T-helper 17 cell (primary cell): ENCODE measurements at places on chromosomes 6 and 20. TPM values are rescaled to one million over a fixed set of nuclear protein-coding genes. Genes with fewer than 3 reads are reported as not detected.
A peak's percentile ranks its signal among the peaks of the same experiment; 100 is the strongest.

Gene KIF6
- not detected for total RNA-seq

Gene FAM50B
- total RNA-seq, result 5.1 TPM

Gene CAPN11
- total RNA-seq, result 1.0 TPM

Gene SAMD3
- 30.0 TPM for total RNA-seq

Gene BCAS4
- total RNA-seq, result 8.0 TPM

Gene DLK2
- 0.89 TPM for total RNA-seq

Gene TTBK1
- 0.16 TPM for total RNA-seq

Gene HTR1B
- total RNA-seq, result not detected

Gene TREM1
- 4.1 TPM for total RNA-seq

Gene MROH8
- 1.1 TPM for total RNA-seq

Gene TMEM200A
- total RNA-seq, result 2.3 TPM

Gene TCF15
- total RNA-seq, result not detected

Gene SEMG1
- not detected for total RNA-seq

Gene LPA
- total RNA-seq, result not detected

Gene COL12A1
- not detected for total RNA-seq

Gene FAM229B
- total RNA-seq, result 3.9 TPM

GRCh38 chr6:128208078-128208477, 307.2 kb upstream of the THEMIS start:
- no peak for DNase-seq

DNA sequence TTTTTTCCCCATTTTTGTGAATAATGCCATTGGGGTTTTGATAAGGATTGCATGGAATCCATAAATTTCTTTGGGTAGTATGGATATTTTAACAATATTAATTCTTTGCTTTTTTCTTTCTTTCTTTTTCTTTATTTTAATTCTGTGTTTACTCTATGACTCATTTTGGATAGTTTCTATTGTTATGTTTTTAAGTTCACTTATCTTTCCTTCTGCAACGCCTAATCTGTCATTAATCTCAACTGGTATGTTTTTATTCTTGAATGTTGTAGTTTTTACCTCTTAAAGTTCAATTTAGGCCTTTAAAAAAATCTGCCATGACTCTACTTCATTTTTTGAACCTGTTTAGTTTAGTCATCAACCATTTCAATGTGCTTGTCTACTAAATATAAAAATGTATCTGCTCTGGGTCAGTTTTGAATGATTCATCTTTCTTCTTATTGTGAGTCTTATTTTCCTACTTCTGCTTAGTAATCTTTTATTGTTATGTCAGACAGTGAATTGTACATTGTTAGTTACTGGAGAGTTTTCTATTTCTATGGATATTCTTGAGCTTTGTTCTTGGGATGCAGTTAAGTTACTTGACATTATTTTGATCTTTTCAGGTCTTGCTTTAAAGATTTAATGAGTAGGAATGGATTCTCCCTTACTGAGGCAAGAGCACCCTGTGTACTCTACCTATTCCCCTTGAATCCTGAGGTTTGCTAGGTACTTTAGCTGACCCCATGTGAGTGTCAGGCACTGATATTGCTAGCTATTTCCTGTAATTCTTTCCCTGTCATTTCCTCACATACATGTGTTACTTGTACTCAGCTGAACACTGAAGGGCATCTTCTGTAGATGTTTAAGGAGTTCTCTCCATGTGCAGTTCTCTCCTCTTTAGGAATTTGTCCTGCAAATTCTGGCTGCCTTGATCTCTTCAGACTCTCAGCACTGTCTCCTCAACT, 104.2 kb downstream of the TFAP2B start:
- DNase-seq, result no peak

DNA sequence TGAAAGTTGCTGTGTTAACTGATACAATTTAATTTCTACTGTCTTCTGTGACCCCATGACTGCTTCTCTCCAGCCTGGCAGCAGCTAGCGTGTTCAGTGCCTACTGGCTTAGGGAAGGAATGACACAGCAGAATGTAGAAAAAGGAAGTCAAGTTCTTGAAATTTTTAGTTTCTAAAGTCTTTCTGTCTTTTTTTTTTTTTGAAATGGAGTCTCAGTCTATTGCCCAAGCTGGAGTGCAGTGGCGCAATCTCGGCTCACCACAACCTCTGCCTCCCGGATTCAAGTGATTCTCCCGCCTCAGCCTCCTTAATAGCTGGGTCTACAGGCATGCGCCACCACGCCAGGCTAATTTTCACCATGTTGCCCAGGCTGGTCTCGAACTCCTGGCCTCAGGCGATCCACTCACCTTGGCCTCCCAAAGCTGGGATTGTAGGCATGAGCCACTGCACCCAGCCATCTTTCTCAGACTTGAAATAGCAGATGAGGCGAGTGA, 39.3 kb downstream of the PCNA start:
- DNase-seq, result no peak

GRCh38 chr20:10651227-10651990, 22.4 kb downstream of the JAG1 start:
- no peak for DNase-seq

DNA sequence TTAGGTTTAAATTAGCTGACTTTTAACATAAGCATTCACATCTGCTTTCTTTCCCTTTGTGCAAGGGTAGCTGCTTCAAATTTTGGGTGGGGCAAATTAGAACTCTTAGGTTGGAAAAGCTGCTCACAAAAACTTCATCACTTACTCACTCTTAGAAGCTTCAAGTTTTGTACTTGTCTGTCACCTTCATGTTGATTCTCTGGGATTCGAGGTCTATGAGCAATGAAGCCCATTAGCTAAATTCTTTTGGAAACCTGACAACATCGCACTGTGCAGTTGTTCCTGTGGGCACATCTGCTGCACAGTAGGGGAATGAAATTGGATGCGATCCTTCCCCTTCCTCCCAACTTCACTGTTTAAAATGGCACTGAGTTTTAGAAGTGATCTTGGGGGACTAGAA, 156.1 kb downstream of the UBE3D start:
- DNase-seq, result no peak

DNA sequence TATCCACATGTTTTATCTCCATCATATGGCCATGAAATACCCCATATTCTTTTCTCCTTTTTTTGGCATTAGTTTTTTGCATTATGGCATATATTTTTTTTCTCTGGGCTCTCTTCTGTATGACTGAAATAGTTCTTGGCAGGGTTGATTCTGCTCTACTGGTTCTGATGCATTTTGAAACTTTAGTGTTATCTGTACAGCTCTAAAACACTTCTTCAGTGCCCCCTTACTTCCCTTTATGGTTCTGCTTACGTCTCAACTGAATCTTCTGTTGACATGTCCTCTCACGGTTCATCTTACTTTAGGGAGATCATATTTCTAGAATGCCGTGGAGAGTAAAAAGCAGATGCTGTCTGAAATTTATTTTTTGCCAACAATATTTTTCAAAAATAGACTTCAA, 23.2 kb upstream of the TXNDC5 start:
- DNase-seq, result no peak

DNA sequence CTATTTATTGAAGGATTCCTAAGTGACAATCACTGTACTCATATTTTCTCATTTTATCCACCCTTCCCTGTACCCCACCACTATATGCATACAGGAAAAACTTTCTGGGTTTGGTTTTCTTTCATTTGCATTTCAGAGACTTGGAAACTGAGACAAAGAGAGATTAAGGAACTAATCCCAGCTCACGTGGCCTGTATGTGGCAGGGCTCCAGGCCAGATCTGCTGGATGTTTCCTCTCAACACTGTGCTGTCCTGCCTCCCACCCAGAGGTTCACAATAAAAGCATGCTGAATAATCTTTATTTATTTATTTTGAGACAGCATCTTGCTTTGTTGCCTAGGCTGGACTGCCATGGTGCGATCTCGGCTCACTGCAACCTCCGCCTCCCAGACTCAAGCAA, 50.2 kb downstream of the CEP162 start:
- DNase-seq, result no peak

DNA sequence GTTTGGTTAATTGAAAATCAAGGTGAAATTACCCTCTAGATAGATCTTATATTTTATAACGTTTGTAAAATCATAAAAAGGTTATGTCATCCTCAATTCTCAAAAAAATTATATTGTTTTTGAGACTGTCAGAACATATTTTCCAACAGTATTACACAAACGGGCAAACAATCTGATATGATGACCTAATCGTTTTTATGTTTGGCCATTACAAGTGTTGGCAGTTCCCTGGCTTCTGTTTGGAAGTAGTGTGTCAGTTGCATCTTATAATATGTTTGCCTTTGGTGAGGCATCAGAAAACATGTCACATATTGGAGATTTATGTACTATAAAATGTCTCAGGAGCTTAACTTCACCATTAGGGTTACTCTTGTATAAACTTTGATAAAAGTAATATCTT, 308.1 kb upstream of the EPHA7 start:
- DNase-seq, result no peak

DNA sequence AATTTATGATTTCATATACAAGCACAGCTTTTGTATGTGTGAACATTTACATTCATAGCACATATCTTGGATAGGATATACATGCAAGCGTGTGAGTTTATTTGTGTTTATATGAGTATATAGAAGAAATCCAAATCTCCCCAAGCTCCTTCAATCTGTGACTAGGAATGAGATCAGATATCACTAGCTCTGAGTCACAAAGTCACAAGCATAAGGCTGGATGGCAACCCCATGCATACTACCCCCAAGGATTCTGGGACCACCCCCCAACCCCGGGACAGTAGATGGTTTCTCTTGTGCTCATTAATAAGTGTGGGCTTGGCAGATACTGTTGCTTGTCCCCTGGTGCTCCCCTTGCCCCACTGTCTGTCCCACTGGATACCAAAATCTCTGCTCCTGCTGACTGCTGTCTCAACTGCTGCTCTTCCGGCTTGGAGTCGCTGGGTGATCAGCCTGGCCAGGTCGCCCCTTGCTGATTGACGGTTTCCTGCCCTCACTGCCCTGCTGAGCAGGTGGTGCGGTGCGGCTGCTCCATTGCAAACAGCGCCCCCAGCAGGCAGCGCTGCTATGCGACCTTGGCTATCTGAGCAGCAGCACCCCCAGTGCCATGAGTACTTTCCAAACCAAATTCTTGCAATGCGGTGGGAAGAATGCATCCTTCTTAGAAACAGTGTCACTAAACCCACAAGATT, 279.4 kb downstream of the CD83 start:
- no peak for DNase-seq

DNA sequence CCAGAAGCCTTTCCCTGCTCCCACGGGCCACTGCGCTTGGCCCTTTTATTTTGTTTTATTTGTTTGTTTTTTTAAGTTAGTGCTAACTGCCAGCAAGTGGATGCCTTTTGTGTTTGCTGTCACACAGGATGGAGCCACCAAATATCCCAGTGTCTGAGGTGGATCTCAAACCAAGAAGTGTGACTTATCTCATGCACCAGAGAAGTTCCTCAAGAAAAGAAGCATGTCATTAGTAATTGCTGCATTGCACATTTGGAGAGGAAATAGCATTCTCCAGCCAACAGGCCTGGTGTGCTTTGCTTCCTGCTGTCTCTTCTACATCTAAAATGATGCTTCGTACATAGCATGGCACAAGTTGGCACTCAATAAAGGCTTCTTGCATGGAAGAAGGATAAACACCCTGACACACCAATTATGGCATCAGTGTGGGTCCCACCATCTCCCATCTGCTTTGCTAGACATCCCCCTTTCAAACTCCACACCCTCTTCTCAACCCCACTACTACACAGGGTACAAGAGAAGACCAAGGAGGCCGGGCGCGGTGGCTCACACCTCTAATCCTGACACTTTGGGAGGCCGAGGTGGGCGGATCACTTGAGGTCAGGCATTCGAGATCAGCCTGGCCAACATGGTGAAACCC, 1.9 kb upstream of the ATP9A start:
- DNase-seq, result no peak

- no peak for DNase-seq
Observed at GRCh38 chr6:960356-960755, 267.4 kb upstream of the EXOC2 start.

GRCh38 chr20:4666001-4666479, 55.7 kb upstream of the PRND start:
- DNase-seq, result peak; percentile 26

GRCh38 chr6:90286884-90287488, 9.7 kb downstream of the BACH2 start:
- DNase-seq, result peak; percentile 47

DNA sequence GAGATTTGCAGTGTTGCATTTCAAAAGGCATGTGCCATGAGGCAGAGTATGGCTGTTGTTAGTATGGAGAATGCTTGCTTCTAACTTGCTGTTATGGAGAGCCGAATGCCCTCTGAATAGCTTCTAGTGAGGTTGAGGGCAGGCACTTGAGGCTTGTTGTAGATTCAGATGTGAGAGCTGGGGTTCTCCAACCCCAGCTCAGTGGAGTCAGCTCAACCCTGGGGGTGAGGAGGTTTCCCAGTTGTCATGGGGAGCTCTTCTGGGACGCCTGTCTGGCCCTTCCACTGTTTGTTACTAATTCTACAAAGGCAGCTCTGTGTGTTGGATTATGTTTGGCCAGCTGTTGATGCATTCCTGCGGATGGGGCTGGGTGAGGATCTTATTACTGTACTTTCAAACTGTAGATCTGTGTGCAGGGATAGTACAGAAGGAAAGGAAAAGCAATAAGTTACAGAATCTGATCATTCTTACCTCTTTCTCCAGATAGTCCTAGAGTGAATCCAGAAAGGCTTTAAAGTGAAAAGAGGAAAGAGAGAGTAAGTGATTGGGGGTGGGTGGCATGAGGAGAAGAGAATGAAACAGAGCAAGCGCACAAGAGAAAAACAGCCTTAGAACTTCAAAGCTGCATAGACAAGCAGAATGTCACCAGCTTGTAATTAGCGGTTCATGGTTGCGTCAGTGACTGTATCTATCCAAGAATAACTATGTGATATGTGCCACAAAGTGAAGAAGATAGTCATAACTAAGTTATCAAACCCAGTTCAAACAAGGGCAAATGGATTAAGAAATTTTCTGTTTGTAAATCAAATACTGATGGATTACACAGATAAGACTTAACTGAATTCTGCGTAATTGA, 148.7 kb downstream of the PRL start:
- no peak for DNase-seq

GRCh38 chr6:43990627-43991619, 136.3 kb downstream of the MRPL14 start:
- DNase-seq, result no peak

DNA sequence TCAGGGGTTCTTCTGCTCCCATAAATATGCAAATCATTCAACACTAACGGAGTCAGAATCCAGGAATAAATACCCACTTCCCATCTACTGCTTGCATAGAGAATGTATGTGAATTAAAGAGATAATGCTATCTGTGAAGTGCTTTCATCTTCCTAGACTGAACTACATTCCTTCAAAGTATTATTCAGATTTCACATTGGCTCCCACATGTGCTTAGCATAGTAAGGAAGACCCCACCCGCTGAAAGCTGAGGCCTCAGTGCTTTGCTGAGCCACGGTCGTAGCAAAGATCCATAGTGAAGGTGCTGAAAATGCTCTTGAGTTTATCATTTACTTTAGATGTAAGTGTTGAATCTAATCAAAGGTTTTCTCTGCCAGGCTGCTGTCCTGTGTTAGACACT, 97.0 kb upstream of the SPACA1 start:
- DNase-seq, result no peak

DNA sequence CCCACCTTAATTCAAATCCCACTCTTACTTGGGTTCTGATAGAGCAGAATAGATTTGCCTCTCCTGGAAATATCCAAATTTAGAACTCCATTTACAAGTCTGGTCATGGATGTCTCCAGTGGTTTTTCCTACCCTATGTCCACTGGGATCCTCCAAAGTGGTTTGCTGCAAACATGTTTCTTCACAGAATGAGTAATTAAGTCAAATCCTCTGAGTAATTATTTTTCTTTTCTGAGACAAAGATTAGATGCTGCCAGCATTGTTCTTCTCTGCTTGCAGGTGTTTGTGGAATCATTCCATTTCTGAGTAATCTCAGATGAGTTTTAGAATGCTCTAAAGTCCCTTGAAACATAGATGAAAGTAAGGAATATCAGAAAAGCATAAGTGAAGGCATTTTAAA, 21.9 kb downstream of the DTD1 start:
- DNase-seq, result no peak

- no peak for DNase-seq
Observed at GRCh38 chr6:148653138-148653776, 93.6 kb upstream of the UST start.
